ENCODE measurements at places on chromosomes 12 and 14.

GRCh38 chr14:57069702-57070101, 199.0 kb downstream of the EXOC5 start:
- no peak for DNase-seq

- DNase-seq = peak; percentile 40
Measured at GRCh38 chr14:89681086-89682018, 264.3 kb upstream of the FOXN3 start.

DNA sequence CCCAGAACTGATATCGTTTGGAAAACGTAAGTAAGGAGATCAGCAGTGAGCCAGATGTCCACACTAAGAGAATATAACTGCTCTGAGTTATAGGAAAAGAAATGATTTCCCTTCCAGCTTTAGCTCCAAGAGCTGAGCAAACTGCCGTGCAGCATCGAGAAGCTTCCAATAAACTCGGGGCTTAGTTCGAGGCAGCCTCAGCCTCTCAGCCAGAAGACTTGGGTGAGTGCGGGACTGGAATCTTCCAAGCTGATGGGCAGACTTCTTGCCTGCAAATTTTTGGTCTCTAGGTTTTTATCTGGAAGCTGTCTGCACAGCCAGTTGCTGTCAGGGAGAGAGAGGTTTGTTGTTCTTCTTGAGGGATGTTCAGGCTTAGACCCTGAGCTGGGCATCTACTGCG, 196.1 kb downstream of the PHETA1 start:
- no peak for DNase-seq

GRCh38 chr12:76611533-76611932, 52.0 kb upstream of the OSBPL8 start:
- DNase-seq = no peak

- DNase-seq = no peak
Measured at GRCh38 chr12:131962069-131962468, 12.3 kb downstream of the EP400 start.

GRCh38 chr12:128619263-128619662, 204.5 kb downstream of the SLC15A4 start:
- DNase-seq = no peak

- DNase-seq = no peak
Measured at GRCh38 chr14:89221109-89221810, 195.8 kb downstream of the FOXN3 start.

DNA sequence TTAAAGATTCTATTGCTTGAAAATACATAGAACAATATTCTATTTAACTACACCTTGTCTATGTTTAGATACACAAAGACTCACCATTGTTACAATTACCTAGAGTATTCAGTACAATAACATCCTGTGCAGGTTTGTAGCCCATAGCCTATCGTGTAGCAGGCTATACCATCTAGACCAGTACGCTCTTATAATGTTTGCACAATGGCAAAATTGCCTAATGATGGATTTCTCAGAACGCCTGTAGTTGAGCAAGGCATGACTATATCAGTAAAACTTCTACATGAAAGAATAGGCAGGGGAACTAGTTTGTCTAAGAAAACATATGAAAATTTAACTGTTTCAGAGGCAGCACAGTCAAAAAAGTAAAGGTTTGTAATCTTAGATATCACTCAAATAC, 375.9 kb downstream of the DAD1 start:
- no peak for DNase-seq

DNA sequence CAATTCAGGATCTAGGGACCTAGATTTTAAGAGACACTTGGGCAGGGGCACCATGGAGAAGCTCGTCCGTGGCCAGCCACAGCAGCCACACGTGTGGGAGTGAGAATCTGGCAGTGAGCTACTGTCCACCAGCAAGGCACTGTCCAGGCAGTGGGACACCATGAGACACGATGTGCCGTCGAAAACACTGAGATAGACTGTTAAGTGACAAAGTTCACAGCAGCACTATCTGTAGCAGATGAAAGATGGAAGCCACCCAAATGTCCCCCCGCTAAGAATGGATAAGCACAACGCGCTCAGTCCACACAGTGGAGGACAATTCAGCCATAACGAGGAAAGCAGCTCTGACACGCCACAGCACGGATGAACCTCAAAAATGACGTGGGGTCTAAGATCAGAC, 19.7 kb downstream of the RILPL1 start:
- no peak for DNase-seq

DNA sequence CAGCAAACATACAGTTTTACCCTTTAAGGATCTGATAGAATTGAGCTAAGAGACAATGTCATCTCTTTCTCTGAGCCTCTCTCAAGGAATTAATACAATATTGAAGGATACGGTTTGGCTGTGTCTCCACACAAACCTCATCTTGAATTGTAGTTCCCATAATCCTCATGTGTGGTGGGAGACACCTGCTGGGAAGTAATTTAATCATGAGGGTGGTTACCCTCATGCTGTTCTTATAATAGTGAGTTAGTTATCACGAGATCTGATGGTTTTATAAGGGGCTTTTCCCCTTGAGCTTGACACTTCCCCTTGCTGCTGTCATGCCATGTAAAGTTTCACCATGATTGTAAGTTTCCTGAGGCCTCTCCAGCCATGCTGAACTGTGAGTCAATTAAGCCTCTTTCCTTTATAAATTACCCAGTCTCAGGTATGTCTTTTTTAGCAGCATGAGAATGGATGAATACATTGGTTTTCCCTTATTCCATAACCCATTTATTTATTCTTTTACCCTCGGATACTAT, 47.6 kb downstream of the TMEM30B start:
- no peak for DNase-seq

DNA sequence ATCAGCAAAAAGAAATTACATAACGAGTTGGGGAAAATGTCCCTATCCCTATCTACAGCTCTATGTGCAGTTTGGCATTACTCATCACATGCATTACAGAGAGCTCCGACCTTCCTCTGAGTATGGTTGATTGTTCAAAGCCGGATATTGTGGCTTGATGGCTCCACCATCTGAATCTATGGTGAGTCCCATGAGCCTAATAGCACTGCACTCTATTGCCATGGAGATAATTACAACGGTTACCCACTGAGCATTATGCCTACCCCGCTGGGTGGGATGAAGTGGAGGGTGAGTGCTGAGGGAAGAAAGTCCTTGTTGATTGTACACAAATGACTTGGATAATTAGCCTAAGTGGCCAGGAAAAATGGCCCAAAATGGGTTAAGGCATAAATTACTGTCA, 800.5 kb downstream of the NRXN3 start:
- no peak for DNase-seq

DNA sequence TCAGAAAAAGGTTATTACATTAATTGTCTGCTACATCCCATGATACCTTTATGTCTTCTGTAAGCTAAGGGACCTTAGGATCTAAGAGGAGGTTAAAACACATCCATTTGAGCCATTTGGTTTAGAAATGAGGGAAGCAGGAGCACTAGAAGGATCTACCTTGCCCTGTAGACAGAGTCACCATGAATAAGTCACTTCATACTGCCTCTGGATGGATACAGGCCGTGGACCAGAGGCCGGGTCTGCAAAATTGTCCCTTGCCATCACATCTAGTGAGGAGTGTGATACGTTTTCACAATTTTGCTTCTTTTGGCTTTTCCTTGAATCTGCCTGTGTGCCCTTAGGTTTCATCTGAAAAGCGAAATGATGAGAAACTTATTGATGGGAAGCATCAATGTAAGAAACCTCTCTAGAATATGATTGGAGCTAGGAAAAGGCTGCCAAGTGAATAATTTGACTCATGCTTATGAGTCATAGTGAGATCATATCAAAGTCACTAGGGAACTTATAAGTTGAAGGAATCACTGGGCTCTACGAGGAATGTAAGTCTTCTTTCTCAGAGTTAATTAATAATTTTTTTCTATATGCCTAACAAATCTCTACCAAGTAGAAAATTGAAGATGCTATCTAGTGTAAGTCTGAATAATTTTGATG, 10.8 kb downstream of the GLRX5 start:
- DNase-seq = no peak

GRCh38 chr14:93039649-93040315, 75.9 kb downstream of the ITPK1 start:
- no peak for DNase-seq

DNA sequence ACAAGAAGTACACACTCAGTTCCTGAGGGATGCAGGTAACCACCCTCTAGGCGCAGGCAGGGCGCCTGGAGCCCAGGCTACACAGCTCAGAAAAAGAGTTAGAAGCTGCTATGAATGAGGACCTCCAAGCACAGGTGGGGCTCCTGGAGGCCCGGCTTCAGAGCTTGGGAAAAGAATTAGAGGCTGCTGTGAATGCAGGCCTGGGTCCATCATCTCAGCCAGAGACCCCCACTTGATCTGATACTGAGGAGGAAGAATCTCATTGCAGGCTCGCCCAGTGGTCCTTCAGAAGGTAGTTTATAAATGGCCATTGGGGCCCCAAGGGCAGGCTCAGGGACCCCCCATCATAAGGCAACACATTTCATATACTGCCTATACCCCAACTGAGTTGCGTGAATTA, 556.4 kb downstream of the SLC6A15 start:
- DNase-seq = no peak

- no peak for DNase-seq
Measured at GRCh38 chr12:114045349-114045748, 79.2 kb upstream of the RBM19 start.

DNA sequence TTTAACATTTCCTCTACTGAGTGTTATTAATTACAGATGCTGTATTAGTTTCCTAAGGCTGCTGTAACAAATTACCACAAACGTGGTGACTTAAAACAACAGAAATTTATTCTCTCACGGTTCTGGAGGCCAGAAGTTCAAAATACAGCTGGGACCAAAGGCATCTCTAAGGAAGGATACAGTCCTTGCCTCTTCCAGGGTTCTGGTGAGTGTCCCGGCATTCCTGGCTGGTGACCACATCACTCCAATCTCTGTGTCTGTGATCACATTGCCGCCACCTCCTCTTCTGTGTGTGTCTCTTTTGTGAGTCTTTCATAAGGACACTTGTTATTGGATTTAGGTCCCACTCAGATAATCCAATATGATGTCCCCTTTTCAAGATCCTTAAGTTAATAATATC, 85.1 kb upstream of the CCDC198 start:
- DNase-seq = no peak

DNA sequence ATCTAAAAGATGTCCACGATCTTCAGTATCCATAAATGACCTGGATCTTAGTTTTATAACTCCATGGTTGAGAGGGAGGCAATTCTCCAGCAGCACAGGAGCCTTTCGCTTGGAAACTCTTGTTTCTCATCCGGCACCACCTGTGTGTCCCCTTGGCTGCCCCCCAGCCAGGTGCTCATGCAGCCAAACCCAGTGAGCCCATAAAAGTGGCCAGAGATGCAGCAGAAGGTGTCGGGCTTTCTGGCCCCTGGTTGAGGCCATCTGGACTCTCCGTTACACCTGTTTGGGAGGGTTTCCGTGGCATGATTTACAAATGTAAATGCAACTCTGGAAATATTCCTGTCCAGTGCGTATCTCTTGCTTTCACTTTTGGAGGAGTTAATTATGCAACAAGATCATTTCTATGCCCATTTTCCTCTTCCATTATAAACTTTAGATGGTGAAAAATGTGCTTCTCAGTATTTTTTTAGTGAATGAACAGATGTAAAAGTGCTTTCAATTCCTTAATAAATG, 291.1 kb downstream of the DIO2 start:
- DNase-seq = no peak

DNA sequence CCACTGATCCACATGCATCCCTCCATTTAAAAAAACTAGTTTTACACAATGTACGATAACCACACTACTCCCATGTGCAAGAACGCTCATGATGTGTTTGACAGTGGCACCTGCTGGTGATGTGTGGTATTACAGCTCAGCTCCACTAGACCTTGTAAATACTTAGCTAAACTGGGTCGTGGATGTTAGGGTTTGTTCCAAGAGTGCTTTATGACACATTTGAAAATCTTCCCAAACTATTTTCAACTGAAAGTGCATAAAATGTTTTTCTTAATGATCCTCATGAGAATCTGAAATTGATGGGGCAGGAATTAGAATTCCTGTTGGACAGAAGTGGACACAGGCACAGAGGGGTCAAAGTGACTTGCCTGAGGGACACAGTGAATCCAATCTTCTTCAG, 99.2 kb downstream of the SCARB1 start:
- DNase-seq = no peak

DNA sequence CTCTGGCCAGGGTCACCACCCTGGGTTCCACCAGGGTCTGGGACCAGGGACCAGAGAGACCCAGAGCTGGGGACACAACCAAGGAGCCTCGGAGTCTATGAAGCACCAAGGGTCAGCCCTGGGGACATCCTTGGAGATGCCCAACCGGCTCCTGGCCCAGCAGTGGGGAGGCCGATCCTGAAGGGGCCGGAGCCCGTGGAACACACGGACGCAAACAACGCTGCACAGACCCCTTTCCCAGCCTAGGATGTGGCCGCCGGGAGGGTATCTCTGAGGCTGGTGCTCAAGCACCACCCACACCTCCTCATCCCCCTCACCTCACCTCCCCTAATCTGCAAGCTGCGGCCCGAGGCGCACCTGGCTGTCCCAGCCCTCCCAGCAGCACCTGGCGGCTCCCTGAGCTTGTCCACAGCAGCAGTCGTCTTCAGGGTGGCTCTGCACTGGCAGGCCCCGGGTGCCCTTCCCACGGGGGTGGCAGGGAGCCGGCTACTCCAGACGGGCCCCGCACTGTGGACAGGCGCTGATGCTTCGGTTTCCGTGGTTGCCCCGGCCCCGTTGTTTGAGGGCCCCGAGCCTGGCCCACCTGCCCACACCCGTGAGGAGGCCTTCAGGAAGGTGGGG, 146.8 kb upstream of the C14orf180 start:
- DNase-seq = no peak

DNA sequence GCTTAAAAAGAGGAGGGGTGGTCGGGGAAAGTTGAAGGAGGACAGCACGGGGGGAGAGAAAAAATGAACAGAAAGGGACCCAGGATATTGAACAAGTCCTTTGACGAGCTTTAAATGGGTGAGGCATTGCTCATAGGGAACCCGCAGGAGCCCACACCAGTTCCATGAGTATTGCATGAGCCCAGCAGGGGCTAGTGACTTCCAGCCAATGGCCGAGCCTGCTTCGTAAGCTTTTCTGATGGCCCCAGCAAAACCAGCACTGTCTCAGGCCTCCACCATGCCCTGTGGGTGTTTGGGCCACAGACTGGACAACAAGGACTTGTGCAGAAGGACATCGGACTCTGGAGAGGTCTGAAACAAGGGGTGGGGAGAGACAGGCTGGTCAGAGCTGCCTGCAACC, 109.5 kb downstream of the ZFP36L1 start:
- DNase-seq = no peak

- no peak for DNase-seq
Measured at GRCh38 chr12:116313194-116313927, 35.9 kb upstream of the MED13L start.

- peak; percentile 66 for DNase-seq
Measured at GRCh38 chr12:43444940-43445564, 107.0 kb downstream of the ADAMTS20 start.

- DNase-seq = no peak
Measured at GRCh38 chr12:82896979-82897378, 210.3 kb downstream of the TMTC2 start.

- DNase-seq = no peak
Measured at GRCh38 chr14:105531088-105531893, 4.9 kb downstream of the TMEM121 start.
